CD4-positive, alpha-beta T cell treated with Interleukin-1 beta for 1 hour (primary cell): ENCODE measurements at places on chromosomes 12 and 14.

GRCh38 chr14:69001375-69001774 is 22.3 kb upstream of the ACTN1 start:
- no peak for DNase-seq

DNA sequence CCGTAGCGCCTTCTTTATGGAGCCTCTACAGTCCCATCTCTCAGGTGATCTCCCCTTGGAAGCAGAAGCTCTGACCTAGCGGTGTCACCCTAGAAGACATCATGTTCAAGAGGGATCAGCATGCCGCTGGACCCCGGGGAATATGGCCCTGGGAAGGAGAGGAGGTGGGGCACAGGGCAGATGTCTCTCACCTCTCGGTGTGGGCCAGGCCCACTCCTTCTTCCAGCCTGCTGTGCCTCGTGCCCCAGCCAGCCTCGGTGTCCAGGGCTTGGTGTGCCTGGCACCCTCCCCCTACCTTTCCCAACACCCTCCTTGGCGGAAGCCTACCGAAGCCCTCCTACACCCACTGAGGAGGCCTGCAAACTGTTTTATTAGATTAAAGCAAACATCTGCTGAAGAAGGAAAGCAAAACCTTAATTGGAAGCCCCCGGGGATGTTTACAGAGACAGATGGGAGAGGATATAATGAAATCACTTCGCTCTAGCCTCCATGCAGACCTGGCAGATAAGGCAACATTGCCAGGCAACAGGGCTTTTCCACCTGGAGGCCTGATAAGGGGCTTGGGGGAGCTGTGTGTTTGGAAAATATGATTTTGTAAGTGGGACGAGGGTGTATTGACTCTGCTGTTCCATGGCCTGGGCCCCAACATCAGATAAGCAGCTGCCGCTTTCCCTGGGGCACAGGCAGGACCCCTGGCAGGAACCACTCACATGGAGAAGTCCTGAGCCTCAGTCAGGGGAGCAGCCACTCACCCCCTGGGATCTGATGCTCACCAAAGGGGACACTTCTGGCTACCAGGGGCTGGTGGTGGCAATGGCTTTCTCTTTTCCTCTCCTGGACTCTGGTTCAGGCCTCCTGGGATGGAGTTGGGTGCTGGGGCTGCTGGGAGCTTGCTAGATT is 5.7 kb upstream of the CHGA start:
- no peak for DNase-seq

DNA sequence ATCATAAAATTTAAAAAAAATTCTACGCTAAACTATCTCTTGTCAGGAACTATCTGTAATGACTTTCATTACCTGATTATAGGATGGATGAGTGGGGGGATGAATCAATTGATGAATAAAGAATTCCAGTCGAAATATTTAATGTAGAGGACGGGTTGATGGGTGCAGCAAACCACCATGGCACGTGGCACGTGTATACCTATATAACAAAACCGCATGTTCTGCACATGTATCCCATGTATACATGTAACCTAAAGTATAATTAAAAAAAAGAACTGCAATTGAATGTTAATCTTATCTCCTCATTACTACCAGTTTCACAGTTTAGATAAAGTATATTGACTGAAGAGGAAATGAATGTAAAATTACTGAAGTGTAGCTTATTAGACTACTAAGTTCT is 23.4 kb downstream of the LRRIQ1 start:
- no peak for DNase-seq

DNA sequence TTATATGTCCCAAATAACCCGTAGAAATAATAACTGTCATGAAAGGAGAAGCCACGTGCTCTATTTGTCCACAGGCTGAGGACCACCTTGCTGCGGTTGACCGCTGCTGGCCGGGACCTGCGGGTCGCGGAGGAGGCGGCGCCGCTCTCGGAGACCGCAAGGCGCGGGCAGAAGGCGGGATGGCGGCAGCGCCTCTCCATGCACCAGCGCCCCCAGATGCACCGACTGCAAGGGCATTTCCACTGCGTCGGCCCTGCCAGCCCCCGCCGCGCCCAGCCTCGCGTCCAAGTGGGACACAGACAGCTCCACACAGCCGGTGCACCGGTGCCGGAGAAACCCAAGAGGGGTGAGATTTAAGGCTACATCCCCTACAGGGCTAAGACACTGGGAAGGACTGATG is 21.0 kb downstream of the RPGRIP1 start:
- DNase-seq: peak; percentile 32

- no peak for DNase-seq
Observed at GRCh38 chr12:108310489-108310888, 28.6 kb downstream of the CMKLR1 start.

DNA sequence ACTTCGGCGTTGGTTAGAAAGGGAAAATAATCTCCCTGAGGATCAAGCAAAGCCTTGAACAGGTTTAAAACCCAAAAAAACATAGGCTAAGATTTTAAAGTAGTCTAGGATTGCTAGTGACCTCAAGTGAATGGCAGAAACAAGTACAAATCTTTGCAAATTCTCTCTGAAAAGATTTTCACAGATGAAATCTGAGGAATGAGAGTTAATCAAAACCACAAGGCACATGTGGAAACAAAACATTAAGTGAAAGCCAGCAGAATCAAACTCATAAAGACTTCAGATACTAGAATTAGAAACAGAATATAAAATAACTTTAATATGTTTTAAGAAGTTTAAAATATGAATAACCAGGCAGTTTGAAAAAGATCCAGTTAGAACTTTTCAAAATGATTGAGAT is 52.2 kb upstream of the CFL2 start:
- no peak for DNase-seq

DNA sequence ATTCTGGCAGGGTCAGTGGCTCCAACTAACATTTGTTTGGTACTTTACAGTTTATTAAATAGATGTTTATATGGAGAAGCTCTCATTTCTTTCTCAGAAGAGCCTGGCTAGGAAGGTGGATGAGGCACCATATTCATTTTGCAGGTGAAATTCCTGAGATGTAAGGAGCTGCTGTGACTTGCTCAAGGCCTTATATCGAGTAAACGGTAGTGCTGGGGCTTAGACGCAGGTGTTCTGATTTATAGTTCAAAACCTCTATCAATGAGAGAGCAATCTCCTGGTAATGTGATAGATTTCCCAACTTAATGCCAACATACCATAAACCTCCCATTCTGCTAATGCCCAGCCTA is 42.3 kb downstream of the DAD1 start:
- no peak for DNase-seq
